ENCODE measurements at places on chromosomes 7 and 10.

- H3K4me3 ChIP-seq, result no peak overlapping the region
- H3K4me1 ChIP-seq, result no peaks in the 10 kb centered on the region
- no peaks in the 10 kb centered on the region for H3K27me3 ChIP-seq
- peaks cover 13% of the 10 kb centered on the region for H3K36me3 ChIP-seq
- DNase-seq, result no peak
Measured at GRCh38 chr7:105622106-105622731, 40.9 kb upstream of the EFCAB10 start.

GRCh38 chr7:95373323-95373722 lies 22.9 kb downstream of the PON3 start:
- no peak overlapping the region for H3K4me3 ChIP-seq
- no peaks in the 10 kb centered on the region for H3K4me1 ChIP-seq
- no peak for DNase-seq
- no peaks in the 10 kb centered on the region for H3K27me3 ChIP-seq

- H3K27ac ChIP-seq, result no peak overlapping the region
- H3K4me3 ChIP-seq, result no peak overlapping the region
- DNase-seq, result peak; percentile 61
- H3K4me1 ChIP-seq, result peaks cover 22% of the 10 kb centered on the region
Measured at GRCh38 chr10:101223274-101224059, 5.8 kb downstream of the LBX1 start.

DNA sequence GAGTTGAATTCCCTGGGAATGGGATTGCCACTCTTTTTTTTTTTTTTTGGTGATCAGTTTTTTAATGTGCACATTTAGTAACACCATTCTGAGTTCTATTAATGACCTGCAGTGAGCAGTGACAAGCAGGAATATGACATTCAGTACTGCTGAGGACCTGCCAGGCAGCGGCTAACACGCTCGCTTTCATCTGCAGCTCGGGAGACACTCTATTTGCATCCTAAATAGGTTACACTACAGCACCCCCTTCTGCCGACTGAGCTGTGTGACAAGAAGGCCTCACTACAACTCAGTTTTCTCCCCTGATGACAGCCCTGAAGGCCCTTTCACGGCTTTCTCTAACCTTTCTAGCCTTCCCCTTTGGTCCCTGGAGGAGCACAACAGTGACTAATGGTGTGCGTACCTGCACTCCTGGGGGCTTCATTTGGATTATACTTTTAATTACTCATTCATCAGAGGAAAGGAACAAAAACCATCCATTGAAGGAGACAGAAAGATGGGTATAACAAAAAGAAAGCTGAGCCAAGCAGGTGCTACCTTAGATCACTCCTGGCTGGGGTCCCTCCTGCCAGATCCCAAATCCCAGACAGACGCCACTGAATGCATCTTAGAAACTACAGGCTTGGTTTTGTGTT lies 872.4 kb downstream of the LRMDA start:
- peaks cover 33% of the 10 kb centered on the region for H3K4me1 ChIP-seq
- H3K36me3 ChIP-seq, result no peaks in the 10 kb centered on the region
- no peak overlapping the region for H3K27ac ChIP-seq
- peak; percentile 91 for DNase-seq

DNA sequence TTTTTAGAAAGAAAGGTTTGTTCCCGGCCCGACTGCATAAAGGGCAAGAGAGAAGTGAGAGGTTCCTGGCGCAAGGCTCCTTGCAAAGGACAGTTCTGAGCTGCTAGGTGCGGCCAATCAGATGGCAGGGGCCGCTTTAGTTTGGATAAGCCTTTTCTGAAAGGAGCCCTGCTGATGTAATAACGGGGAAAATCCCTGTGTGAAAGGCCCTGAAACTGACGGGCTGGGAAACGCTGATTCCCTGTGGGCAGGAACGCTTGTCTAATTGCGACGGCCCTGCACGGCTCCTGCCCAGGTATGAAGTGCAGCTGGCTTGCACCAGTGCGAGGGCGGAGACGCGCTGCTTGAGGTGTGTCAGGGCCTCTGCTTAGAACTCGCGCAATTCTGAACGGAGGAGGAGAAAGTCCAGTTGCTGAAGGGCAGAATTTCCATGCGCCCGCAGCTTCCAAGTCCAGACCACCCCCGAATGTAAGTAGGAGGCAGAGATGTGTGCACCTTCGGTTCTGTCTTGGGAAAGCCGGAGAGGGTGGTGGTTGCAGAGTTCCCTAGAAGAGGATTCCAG lies 30.5 kb downstream of the TACC2 start:
- peak; percentile 94 for DNase-seq
- no peaks in the 10 kb centered on the region for H3K27me3 ChIP-seq
- H3K4me1 ChIP-seq, result peaks cover 36% of the 10 kb centered on the region
- H3K27ac ChIP-seq, result peak overlapping the region; percentile 87

DNA sequence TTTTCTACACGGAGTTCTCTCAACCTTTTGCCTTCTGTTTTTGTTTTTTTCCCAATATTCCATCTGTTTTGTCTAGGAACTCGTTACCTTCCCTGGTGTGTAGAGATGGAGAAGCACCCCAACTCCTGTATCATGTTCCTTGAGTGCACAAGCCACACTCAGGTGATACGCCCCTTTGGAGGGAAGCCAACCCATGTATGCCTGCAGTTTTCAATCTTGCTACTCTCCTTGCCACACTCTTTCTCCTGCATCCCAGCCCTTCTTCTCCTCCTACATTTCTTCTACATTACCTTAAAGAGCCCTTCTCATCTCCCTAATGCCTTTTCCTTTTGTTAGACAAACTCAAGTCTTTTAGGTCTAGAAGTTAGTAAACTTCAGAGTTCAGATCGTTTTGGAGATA lies 10.2 kb upstream of the SP4 start:
- no peaks in the 10 kb centered on the region for H3K27me3 ChIP-seq
- no peak overlapping the region for H3K27ac ChIP-seq

DNA sequence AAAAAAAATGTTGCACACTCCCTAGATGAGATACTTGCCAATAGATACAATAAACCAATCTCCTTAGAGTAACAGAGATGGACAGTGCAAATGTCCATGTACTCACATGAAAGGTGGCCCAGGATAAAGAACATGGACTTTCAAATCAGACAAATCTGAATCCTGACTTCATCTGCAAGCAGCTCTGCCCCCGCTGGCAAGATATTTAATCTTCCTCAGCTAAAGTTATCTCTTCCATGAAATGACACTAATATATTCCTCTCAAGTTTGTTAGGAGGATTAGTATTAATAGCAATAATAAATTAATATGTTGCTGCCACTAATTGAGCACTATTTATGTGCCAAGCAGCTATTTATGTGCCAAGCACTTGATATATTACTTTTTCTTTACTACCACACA lies 148.6 kb upstream of the YAE1 start:
- H3K4me3 ChIP-seq, result no peak overlapping the region
- H3K36me3 ChIP-seq, result no peaks in the 10 kb centered on the region
- DNase-seq, result no peak
- H3K4me1 ChIP-seq, result peaks cover 8% of the 10 kb centered on the region

- no peaks in the 10 kb centered on the region for H3K4me1 ChIP-seq
- DNase-seq, result no peak
- no peaks in the 10 kb centered on the region for H3K27me3 ChIP-seq
- no peaks in the 10 kb centered on the region for H3K36me3 ChIP-seq
- H3K27ac ChIP-seq, result no peak overlapping the region
Measured at GRCh38 chr10:70308121-70309060, 24.6 kb upstream of the NPFFR1 start.

DNA sequence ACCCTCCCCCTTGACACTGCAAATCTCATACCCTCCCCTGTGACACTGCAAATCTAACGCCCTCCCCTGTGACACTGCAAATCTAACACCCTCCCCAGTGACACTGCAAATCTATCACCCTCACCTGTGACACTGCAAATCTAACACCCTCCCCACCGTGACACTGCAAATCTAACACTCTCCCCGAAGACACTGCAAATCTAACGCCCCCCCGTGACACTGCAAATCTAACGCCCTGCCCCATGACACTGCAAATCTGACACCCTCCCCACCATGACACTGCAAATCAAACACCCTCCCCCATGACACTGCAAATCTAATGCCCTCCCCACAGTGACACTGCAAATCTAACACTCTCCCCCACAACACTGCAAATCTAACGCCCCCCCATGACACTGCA lies 603.7 kb downstream of the DNAJB6 start:
- DNase-seq, result no peak
- no peak overlapping the region for H3K27ac ChIP-seq
- H3K36me3 ChIP-seq, result no peaks in the 10 kb centered on the region
- H3K4me3 ChIP-seq, result no peak overlapping the region
- H3K4me1 ChIP-seq, result no peaks in the 10 kb centered on the region

- H3K4me3 ChIP-seq, result no peak overlapping the region
- H3K27ac ChIP-seq, result no peak overlapping the region
- no peaks in the 10 kb centered on the region for H3K36me3 ChIP-seq
- no peaks in the 10 kb centered on the region for H3K27me3 ChIP-seq
- DNase-seq, result no peak
- H3K4me1 ChIP-seq, result no peaks in the 10 kb centered on the region
Measured at GRCh38 chr7:10211016-10211415, 762.7 kb upstream of the PHF14 start.

DNA sequence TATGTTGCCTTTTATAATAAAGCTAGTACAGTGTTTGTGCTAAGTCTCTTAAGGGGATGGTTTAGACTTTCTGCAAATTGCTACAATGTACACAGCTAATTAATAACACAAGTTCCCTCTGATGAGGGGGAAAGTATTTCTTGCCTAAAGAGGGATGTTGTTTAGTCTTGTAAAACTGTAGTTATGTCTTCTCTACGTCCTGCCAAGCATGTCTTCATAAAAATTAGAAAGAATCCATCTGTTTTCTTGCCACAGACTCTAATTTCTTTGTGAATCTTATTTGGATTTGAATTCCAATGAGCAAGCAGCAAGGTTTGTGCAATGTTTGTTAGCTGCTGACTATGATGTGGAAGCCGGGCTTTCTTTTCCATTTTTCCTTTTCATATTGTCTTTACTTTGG lies 28.2 kb downstream of the ADARB2 start:
- no peak for DNase-seq
- H3K27me3 ChIP-seq, result no peaks in the 10 kb centered on the region
- H3K36me3 ChIP-seq, result no peaks in the 10 kb centered on the region

DNA sequence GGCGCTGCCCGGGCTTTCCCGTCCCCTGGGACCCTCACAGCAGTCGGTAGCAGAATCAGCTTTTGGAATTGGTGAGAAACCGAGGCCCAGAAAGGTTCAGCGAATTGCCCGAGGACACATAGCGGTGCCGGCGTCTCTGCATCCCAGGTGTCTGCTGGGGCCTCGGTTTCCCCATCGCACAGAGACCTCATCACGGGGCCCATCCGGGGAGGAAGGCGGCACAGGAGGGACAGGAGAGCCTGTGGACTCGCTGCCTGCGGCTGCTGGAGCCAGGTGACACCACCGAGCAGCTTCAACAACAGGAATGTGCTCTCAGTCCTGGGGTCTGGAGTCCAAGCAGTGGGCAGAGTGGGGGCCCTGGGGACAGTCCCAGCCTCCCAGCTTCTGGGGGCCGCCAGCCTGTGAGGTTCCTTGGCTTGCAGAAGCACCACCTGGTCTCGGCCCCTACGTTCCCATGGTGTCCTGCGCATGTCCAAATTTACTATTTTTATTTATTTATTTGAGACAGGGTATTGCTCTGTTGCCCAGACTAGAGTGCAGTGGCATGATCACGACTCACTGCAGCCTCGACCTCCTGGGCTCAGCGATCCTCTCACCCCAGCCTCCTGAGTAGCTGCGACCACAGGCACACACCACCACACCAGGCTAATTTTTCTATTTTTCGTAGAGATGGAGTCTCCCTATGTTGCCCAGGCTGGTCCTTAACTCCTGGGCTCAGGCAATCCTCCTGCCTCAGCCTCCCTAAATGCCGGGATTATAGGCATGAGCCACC lies 539 bp upstream of the COX19 start:
- peaks cover 27% of the 10 kb centered on the region for H3K4me1 ChIP-seq
- no peak overlapping the region for H3K27ac ChIP-seq
- H3K36me3 ChIP-seq, result no peaks in the 10 kb centered on the region
- no peak for DNase-seq
- H3K27me3 ChIP-seq, result no peaks in the 10 kb centered on the region

- no peak for DNase-seq
- no peak overlapping the region for H3K4me3 ChIP-seq
- H3K27me3 ChIP-seq, result no peaks in the 10 kb centered on the region
- no peak overlapping the region for H3K27ac ChIP-seq
Measured at GRCh38 chr7:119408596-119408995, 864.4 kb upstream of the KCND2 start.

Measured in neural progenitor cell (in vitro differentiated cells).